CD4-positive, alpha-beta T cell treated with Interleukin-6 for 4 hours (primary cell): ENCODE measurements at places on chromosomes 3 and 15.

GRCh38 chr3:49165771-49166751 lies at the start of gene CCDC71:
TSS of gene CCDC71 (minus strand) at chr3:49166331. CDS start at chr3:49164208, 2,123 bp downstream.
- DNase-seq = peak; percentile 81

- DNase-seq = no peak
Observed at GRCh38 chr15:78455749-78456148, 17.7 kb downstream of the IREB2 start.

GRCh38 chr3:107942951-107943749 lies 147.7 kb downstream of the CD47 start:
- no peak for DNase-seq

DNA sequence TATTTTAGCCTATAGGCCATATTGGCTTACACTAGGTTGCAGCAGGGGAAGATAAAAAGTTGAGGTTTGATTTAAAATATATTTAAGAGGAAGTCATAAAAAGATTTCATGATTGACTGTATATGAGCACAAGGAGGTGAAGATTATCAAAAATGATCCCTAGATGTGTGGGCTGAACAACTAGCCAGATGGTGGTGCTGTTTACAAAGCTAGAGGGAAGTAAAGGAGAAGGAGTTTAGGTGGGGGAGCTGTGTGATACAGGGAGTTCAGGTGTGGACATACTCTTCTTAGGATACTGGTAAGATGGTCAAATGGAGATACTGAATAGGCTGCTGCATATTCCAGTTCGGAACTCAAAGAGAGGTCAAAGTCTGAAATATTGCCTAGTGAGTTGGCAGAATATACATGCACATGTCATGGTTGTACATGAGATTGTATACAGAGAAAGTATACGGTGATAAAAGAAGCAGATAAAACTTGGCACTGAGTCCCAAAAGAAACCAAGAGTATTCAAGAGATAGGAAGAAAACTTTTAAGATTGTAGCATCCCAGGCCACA lies 727.8 kb downstream of the NLGN1 start:
- no peak for DNase-seq

- no peak for DNase-seq
Observed at GRCh38 chr15:95149036-95149435, 917.7 kb downstream of the MCTP2 start.

- DNase-seq = no peak
Observed at GRCh38 chr15:35505809-35506208, 40.2 kb downstream of the DPH6 start.

DNA sequence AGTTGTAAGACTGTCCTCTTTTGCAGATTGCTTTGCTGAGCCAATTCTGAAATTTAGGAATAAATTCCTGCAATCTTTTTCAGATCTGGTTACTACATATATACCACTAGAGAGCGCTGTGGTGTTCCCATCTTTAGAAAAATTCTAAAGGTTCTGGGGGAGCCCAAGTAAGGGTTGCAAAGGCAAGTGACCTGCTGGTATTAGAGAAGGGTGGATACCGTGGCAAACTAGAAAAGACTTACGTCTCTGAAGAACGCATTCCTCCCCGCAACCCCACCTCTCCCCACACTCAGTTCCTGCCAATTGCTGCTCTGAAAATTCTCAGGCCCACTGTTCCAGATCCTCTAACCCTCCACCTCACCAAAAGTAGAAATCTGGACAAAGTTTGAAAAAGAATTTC lies 48.5 kb downstream of the EFHB start:
- no peak for DNase-seq

DNA sequence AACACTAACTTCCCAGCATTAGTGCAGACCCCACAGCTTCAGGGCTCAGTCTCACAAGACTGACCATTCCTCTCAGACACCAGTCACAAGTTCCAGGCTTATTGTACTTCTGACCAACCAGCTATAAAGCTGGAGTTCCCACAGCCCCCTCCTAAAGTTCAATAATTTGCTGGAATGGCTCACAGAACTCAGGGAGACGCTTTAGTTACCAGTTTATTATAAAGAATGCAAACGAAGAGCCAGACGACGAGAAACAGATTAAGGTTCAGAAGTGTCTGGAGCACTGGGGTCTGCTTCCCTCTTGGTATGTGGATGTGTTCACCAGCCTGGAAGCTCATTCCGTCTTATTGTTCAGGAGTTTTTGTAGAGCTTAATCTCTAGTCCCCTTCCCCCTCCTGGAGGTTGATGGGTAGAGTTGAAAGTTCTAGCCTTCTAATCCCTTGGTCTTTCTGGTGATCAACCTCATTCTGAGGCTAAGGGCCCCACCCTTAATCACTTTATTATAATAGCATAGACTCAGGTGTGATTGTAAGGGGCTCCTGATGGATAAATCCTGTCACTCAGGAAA lies 4.8 kb upstream of the CSRNP1 start:
- no peak for DNase-seq

- DNase-seq = no peak
Observed at GRCh38 chr3:256501-256900, 59.9 kb downstream of the CHL1 start.

- DNase-seq = no peak
Observed at GRCh38 chr3:172040981-172041963, 1.9 kb downstream of the FNDC3B start.

- DNase-seq = no peak
Observed at GRCh38 chr3:88882121-88882520, 225.3 kb upstream of the EPHA3 start.

DNA sequence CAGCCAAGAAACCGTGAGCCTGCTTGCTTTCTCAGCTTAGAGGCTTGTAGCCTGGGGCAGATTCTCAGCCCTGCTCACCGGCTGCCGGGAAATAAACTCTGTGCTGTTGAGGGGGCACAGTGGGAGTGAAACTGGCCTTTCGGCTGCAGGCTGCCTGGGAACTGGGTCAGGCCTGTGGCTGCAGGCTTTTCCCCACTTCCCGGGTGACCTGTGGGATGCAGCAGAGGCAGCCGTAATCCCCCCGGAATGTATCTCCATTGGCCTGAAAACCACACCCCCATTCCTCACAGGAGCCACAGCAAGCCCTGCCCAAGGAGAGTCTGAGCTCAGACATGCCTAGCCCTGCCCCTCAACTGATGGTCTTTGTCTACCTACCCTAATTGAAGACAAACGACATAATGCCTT lies 110.9 kb downstream of the STXBP5L start:
- DNase-seq = no peak

DNA sequence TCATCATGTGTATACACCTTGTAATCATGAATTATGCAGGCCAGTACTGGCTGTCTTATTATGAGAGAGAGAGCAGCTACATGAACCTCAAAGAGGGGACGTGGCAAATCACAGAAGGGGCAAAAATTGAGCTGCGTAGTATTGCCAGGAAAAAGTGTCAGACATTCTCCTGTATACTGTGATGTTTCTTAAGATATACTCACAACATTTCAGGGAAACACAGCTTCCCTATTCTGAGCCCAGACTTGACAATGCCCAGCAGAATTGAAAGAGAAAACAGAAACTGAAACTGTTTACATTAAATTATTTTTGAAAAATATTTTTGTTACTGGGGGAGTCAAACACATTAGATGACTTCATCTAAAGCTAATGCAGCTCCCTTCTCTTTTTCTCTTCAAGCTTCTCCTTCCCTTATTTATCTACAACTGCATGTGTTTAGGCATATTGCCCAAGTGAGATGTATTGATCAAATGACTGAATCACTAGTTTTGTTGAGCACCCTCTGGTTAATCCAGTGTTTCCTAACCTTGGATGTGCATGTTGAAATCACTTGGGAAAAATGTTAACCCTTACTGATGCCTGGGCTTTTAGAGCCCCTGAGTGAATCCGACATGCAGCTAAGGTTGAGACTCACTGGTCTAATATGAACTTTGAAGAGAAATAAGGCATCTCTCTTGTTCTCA lies 39.5 kb downstream of the CADPS start:
- no peak for DNase-seq

- DNase-seq = no peak
Observed at GRCh38 chr15:41486286-41486685, 7.4 kb upstream of the ITPKA start.

DNA sequence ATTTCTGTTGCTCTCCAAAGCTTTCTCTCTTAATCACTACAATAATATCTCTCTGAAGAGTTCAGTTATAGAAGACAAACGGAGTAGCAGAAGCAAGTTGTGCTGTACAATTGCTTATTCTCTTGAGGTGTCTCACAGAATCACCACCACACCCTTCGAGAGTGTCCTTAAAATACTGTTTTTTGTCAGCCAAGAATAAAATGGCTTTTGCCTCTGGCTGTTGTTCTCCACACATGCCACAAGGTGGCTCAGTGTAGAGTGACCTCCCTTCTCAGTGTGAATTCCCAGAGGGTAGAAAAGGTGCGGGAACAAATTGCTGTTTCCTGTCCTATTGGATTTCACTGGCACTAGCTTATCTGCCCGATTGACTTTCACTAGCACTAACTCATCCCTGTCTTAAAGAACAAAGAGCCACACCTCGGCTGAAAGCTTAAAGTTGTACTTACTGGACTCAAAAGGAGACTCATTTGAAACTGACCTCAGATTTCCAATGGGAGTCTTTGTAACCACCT lies 134.2 kb upstream of the SATB1 start:
- peak; percentile 45 for DNase-seq

GRCh38 chr15:55846116-55846707 lies 103.3 kb upstream of the PRTG start:
- DNase-seq = peak; percentile 51

- no peak for DNase-seq
Observed at GRCh38 chr3:175646865-175647264, 787.7 kb downstream of the NAALADL2 start.
